ENCODE measurements at places on chromosomes 3 and 15.

- DNase-seq: no peak
These were observed 156.6 kb downstream of the PLD1 start for GRCh38 chr3:171653701-171654100.

DNA sequence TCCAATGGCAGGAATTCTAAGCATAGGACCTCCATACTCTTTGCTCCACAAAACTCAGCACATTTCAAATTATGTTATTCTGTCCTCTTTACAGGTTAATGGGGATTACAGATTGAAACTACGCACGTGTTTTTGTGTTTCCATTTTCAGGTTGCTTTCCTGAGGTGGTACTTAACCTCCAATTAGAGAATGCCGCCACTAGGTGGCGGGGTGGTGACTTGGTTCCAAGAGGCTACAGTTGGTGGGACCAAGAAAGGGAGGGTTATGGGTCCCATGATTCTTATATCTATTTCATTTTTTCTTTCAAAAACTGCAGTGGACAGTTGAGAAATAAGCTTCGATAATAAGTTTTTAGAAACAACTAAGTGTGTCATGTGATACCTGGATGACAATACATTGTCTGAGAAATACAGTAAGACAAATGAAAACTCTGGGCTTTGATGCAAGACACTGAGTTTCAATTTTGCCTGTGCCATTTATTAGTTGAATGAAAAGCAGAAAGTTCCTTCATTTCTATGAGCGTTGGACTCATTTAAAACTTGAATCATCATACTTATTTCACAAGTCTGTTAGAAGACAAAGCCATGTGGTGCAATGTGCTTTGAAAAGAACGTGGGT, 539.0 kb downstream of the FGF12 start:
- no peak for DNase-seq

- no peak for DNase-seq
These were observed 38.3 kb downstream of the SAXO2 start for GRCh38 chr15:82300883-82301282.

DNA sequence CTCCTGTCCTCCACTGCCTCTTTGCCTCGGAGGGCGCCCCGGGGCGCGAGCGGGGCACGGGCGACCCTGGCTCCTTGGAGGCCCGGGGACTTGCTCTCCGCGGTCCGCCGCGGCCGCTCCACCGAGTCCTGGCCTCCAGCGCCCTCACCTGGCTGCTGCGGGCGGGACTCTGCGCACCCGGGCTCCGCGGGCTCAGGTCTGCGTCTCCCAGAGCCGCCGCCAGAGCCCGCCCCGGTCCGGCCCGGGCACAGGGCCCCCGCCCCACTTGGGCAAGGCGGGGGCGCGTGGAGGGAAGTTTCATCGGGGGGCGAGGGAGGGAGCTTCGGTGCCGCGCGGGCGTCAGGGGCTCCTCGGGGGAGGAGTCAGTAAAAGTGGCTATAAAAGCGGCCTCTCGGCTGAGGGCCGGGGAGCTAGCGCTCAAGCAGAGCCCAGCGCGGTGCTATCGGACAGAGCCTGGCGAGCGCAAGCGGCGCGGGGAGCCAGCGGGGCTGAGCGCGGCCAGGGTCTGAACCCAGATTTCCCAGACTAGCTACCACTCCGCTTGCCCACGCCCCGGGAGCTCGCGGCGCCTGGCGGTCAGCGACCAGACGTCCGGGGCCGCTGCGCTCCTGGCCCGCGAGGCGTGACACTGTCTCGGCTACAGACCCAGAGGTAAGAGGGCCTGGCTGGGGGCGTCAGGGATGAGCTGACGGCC, at the start of gene CEMIP:
Gene CEMIP (plus strand): TSS at position 407 of the 694 bp plus-strand sequence. CDS start 94,510 bp downstream, outside the sequence.
- DNase-seq: no peak

GRCh38 chr15:78077053-78077870, at the start of gene TBC1D2B:
TSS of gene TBC1D2B (minus strand) at chr15:78077711. CDS start at chr15:78077652, 59 bp downstream.
- DNase-seq: peak; percentile 48

DNA sequence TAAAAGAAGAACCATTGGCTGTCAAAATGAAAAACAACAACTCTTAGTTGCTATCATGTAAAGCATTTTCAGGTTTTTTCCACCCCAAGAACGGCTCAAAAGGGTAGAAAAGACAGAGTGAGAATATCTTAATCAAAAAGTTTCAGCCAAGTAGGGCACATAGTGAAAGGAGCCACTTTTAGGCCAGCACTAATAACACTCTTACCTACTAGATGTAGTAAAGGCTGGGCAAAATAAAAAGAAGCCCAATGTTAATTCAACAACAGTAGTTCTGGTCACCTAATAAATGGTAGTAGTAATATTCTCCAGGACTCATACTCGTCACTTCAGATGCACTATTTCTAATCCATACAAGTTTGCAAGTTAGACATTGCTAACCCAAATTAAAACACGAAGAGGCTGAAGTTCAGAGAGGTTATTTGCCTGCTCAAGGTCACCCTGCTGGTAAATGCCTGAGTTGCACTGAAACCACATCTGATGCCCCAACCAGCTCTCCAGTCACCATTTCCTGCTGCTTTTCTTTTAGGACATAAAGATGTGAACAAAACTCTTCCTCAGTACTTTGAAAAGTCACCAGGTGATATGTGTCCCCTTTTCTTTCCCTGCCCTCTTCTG, 7.5 kb downstream of the GOLIM4 start:
- no peak for DNase-seq

GRCh38 chr3:104566054-104566453, 800.7 kb upstream of the ALCAM start:
- DNase-seq: no peak

DNA sequence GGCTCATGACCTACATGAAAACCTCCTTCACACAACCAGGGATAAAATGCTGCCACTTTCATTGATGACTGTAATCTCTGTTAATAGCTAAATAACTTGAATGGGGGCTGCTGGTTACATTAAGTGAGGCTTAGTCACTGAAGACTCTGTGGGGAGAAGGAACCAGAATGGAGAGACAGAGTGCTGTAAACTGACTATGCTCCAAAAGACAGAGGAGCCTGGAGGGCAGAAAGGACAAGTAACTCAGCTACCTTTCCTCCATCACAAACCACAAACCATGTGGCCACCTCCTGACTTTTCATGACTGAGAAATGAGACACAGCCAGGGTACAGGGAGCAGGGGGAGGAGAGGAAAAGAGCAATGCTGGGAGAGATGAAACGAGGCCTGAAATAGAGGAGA, 97.1 kb upstream of the TRIM42 start:
- DNase-seq: no peak

DNA sequence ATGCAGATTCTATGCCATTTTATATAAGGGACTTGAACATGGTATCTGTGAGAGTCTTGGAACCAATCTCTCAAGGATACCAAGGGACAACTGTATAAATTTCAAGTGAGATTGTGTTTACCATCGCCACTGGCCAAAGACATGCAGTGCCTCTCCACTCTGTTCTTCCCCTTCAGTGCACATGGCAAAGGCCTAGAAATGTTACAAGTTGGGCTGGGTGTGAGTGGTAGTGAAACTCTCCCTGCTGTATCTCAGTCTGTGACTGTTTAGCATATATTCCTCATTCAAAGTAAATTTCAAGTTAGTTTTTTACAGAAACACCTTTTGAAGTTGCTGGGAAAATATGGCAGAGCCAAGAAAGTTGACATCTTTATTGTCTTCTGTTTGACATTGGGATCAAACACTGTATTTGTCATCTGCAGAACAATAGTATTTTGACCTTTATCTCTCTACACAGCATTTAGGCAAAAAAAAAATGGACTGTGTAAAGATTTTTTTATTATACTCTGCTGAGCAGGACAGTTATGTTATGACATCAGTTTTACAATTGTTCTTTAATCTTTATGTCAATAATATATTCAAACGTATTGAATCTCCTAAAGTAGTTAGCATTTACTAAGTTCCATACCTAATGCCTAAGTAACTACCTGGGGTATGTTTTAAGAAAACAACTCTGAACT, 101.4 kb downstream of the CCNL1 start:
- no peak for DNase-seq

- no peak for DNase-seq
These were observed 7.5 kb upstream of the MEIS2 start for GRCh38 chr15:37107744-37108380.

DNA sequence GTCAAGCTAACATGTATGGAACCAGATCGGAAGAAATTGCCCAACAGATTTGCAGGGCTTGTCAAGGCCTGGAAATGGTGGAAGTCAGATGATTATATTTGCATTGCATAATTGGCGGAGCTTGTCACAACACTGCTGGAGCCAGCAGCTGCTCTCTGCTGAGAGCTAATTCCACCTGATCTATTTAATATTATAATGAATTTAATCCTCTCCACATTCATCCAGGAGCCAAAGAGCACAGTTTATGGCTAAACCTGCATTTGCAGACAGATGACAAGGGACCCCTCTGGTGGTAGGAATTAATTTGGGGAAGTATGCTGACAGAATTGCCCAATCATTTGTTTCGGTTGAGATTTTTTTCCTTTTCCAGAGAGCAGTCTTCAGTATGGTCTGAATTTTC, 730.2 kb downstream of the TUSC7 start:
- no peak for DNase-seq

DNA sequence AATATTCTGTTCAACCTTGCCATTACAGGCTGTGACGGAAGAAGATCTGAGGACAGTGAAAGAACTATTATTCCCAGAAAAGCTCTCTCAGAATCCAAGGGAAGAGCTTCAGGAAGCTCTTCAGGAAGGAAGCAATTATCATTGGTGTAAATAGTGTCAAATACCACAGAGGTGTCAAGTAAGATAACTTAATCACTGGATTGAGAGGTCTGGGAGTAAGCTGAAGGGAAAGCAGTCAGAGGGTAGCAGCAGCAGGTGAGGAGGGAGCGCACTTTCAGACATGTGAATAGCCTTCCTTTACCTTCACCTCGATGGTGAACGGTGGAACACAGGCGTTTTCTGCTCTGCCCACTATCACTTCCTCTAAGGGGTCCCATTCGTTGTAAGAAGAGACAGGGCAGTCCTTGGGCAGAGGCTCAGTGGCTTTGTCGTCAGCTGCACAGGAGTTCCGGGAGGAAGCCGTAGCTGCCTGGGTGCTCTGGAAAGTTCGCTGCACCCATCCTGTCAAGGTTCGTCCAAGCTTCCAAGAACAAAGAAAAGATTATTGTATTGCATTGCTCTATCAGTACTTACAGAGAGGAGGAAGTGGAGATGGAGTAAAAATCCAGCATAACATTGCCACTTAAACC, 1.9 kb downstream of the GATM start:
- DNase-seq: no peak

GRCh38 chr3:106067711-106068110, 198.9 kb upstream of the CBLB start:
- DNase-seq: no peak

All from stimulated activated CD8-positive, alpha-beta memory T cell treated with anti-CD3 and anti-CD28 coated beads, Interleukin-7, amount 100 ng/mL, for 1 hour (primary cell).